Esophagus squamous epithelium (tissue), 5 donors: ENCODE measurements at places on chromosomes 7 and 10.

DNA sequence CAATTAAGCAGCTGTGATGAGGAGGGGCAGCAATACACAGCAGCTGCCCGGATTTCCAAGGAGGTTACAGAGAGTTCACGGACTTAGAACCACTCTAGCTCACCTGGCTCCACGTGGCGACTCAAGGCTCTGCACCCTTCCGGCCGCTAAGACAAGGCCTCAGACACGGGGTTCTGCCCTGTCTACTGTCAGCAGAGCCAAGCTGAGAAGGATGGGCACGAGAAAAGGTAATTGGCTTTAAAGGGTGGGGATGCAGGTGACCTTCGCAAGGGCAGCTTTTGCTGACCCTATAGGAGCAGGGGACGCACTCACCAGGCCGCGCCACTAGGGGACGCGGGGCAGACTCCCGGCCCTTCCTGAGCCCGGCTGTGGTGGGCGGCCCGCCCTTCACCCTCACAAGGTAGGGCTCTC is 152.4 kb downstream of the KIF20B start:
- DNase-seq, result no peak

- DNase-seq, result no peak
Observed at GRCh38 chr10:20954519-20954918, 57.4 kb upstream of the NEBL start.

DNA sequence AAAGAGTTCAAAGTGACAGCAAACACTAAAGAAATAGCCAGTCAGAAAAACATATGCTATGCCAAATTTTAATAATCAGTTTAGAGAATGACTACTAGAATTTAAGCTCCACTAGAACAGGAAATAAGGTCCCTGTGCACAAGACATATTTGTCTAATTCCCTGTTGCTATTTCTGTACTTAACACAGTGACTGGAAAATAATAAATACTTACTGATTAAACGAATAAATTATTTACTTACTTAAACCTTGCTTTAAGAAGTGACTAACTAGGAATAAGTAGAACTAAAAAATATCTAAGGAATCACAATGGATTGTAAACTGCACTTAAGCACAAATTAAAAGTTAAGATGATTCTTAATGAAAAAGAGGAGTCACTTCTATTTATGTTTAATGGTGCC is 22.3 kb downstream of the NPS start:
- DNase-seq, result no peak

GRCh38 chr7:148286150-148286549 is 304.4 kb upstream of the C7orf33 start:
- DNase-seq, result no peak

- DNase-seq, result no peak
Observed at GRCh38 chr10:13016426-13016825, 14.9 kb upstream of the CCDC3 start.
